Kasumi-1 (cell line): ENCODE measurements at places on chromosomes 11 and 22.

DNA sequence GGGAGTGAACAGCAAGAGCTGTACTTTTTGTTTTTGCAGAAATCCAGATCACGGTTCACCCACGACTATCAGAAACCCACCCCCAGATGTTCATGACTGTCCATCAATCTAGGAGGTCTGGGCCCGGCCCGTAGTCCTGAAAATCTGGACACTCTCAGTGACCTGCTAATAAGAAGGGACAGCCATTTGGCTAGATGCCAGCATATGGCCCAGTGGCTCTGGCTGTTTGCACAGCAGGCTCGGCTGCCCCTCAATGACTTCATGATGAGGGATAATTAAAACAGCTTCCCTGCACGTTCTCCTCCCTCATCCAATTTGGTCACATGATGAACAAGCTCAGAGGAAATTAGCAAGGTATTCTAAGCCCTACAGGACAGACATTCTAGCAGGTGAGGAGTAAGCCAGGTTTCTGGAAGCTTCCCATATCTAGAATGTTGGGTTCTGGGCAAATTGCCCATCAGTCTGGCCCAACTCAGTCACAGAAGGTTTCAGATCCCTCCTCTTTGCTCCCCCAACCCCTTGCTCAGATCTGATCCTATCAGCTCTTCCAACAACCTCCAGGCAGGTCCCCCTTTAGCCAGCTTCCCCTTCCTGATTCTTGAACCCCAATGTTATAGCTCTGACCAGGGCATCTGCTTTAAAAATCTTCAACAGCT lies 397.3 kb downstream of the SHANK2 start:
- DNase-seq, result no peak

DNA sequence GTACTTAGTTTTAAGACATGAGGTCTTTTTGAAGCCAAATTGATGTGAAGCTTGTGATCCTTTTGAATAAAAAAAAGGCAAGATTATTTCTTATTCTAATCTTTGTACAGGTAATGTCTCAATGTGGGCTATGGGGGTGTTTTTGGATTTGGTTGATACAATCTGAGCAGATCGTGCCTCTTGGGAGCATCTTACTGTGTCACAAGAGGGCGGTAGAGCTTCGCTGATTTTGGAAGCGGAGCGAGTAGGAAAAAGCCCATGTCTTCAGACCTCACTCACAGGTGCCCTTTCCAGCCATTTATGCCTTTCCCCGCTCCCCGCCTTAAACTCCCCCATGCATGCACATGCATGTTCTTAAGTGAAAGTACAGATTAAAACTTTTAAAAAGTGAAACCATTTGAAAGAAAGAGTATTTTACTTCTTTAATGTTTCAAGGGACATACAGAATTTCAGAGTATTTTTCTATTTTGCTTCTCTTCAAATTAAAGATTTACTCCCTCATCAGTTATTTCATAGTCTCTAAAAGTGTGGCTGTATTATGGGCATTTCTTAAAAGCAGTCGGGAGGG lies 18.8 kb downstream of the DDX25 start:
- peak; percentile 84 for DNase-seq

DNA sequence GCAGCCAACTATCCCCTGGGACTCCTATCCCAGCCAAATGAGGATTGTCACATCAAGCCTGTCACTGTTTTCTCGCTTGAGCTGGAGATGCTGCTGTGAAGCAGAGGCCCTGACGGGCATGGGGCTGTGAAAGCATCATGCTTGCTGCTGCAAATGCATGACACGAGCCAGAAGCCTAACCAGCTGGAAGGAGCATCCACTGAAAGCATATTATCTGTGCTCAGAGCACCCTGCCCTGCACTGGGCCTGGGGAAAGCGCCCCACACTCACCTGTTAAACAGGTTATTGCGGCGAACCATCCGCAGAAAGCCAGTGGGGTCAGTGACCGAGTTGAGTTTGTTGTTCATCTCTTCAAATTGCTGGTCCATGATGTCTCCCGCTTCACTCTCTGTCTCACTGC lies 110.9 kb upstream of the PITPNB start:
- DNase-seq, result no peak

- peak; percentile 3 for DNase-seq
Measured at GRCh38 chr22:25051073-25051472, 98.6 kb downstream of the KIAA1671 start.

DNA sequence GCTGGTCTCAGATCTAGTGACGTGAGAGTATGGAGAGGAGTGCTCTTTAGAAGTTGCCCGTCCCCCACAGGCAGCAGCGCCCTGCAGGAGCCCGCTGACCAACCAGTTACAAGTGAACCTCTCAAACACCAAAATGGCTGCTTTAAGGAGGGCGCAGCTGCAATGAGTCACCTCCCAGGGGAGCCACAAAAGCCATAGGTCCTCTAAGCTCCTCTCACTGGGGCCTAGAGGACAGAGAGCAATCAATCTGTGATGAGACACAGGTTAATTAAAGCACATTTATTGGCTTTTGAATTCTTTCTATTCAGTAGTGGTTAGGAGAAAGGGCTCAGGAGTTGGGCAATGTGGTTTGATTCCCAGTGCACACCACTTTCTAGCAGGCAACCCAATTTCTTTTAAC lies 15.5 kb upstream of the RAPSN start:
- no peak for DNase-seq

- DNase-seq, result no peak
Measured at GRCh38 chr22:47605886-47606285, 843.4 kb downstream of the TBC1D22A start.

DNA sequence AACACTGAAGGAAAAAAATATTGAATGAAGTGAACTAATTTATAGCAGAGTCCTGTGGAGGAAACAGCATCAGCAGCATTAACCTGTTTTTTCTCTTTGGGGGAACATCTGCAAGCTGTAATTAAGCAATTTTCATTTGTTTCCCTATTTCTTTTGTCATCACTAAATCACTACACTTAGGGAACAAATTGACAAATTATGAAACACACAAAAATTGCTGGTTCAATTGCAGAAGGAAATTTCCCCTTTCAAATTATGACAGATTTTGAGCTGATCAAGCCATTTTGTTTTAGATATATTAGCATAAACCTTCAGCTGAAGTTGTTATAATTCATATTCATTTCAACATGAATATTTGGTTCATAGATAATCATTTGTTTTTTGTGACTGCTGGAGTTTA lies 22.2 kb upstream of the RAG2 start:
- DNase-seq, result no peak

DNA sequence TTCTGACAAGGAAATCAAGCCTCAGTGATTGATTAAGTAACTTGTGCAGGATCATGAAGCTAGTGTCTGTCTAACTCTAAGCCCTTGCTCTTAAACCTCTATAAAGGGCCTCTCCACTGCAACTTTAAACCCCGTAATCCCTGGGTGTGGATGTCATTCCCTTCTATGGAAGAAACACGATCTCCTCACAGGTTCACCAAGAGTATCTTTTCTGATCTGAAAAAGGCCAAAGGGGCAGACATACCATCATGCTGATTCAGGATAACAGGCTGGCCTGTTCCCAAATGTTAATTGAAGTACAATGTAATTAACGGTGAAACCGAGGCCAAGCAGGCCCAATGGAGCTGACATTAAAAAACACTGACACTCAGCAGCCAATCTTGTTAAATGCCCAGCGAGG lies 17.1 kb downstream of the TTC12 start:
- DNase-seq, result no peak

DNA sequence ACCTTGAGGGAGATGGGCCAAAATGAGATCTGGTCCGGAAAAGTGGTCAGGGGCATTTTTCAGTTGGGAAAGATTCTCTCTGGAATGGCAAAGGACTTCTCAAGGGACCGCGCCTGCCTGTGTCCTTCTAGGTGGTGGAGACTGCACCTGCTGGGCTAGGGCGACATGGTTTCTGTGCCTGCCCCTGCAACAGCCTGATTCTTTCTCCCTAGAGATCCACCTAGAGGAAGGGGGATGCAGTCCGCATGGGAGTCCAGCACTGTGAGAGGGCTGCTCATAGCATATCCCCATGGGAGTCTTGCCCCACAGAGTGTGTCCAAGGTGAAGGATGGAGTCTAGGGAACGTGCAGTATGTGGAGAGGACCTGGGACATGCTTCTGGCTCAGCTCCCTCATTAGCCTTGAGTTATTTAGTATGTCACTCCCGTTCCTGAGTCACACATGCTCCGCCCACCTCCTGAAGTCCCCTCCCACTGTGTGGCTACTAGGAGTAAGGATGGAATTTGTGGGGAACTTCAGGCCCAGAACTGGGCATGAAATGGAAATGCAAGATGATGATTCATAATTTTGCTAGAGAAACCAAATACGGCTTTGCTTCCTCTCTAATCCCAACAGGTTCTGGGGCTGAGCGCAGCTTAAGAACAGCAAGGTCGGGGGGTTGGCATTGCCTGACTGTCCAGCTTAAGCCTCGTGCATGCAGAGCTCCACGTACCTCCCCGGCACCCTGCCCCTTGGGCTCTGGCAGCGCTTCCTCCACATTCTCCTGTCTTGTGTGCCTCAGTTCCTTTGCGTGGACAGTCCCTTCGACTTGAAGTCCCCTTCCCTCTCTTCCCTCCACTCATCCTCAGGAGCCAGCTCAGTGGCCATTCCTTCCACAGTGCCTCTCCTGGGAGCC lies 35.0 kb downstream of the GRIK4 start:
- DNase-seq, result no peak
